ENCODE measurements at places on chromosomes 3 and 15.

GRCh38 chr3:152176998-152177397, 91.7 kb upstream of the MBNL1 start:
- DNase-seq, result no peak

GRCh38 chr15:77834276-77834990, 201.7 kb upstream of the LINGO1 start:
- DNase-seq, result no peak

DNA sequence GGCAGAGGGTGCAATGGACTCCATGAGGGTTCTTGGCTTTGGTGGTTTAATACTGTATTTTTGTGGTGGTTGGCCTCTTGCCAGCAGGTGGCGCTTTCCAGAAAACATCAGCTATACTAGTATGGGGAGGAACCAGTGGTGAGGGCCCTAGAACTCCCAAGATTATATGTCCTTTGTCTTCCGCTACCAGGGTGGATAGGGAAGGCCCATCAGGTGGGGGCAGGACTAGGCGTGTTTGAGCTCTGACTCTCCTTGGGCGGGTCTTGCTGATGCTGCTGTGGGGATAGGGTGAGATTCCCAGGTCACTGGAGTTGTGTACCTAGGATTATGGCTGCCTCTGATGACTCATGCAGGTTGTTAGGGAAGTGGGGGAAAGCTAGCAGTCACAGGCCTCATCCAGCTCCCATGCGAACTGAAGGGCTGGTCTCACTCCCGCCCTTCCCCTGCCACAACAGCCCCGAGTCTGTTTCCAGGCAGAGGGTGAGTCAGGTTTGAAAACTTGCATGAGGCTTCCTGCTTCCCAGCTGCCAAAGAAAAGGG, 357.7 kb downstream of the OTOL1 start:
- no peak for DNase-seq

GRCh38 chr3:197001972-197002700, 27.5 kb downstream of the MELTF start:
- DNase-seq, result no peak

DNA sequence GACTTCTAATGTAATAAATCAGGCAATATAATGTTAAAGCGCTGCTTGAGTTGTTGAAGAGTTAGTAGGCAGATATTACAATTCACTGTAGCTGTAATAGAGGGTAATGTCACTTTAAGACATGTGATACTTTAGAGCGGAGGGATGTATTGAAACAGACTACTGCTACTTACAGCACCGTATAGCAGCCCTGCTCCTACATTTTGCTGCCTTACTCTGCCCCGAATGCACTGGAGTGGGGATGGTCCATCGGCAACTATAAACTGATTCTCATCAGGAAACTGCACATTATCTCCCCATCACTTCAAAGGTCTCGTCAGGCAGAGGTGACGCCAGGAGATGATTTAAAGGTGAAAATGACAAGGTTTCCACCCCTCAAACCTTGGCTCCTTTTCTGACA, 349.7 kb upstream of the SUCLG2 start:
- DNase-seq, result no peak

- DNase-seq, result no peak
Observed at GRCh38 chr15:39709941-39710340, 72.7 kb downstream of the FSIP1 start.

DNA sequence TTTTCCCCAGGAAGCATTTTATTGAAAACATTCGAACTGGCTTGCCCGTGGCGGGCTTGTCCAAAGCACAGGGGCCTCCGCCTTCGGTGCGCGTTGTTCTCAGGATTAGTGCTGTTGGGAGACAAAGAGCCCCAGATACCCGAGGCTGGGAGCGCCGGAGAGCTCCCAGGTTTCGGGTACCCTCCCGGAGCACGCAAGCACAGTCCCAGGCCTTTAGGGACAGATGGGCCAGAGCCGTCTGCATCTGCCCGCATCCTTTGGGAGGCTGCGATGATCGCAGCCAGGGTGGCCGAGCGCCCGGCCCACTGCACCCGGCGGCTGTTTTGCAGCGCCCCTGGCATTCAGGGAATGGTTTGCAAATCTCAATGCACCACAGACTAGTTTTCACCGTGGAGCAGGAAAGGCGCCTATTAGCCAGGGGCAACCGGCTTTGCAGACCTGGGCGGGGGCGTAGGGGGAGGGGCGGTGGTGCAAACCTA, 5.0 kb upstream of the FEZF2 start:
- no peak for DNase-seq
